Stimulated activated CD8-positive, alpha-beta memory T cell treated with anti-CD3 and anti-CD28 coated beads, Interleukin-2, amount 100 ng/mL, for 48 hours (primary cell): ENCODE measurements at places on chromosomes 16 and 17.
A peak's percentile ranks its signal among the peaks of the same experiment; 100 is the strongest.

- DNase-seq = peak; percentile 42
Observed at GRCh38 chr17:39231591-39232551, 6.1 kb upstream of the STAC2 start.

GRCh38 chr16:253833-254232 lies 19.2 kb downstream of the FAM234A start:
- DNase-seq = no peak

DNA sequence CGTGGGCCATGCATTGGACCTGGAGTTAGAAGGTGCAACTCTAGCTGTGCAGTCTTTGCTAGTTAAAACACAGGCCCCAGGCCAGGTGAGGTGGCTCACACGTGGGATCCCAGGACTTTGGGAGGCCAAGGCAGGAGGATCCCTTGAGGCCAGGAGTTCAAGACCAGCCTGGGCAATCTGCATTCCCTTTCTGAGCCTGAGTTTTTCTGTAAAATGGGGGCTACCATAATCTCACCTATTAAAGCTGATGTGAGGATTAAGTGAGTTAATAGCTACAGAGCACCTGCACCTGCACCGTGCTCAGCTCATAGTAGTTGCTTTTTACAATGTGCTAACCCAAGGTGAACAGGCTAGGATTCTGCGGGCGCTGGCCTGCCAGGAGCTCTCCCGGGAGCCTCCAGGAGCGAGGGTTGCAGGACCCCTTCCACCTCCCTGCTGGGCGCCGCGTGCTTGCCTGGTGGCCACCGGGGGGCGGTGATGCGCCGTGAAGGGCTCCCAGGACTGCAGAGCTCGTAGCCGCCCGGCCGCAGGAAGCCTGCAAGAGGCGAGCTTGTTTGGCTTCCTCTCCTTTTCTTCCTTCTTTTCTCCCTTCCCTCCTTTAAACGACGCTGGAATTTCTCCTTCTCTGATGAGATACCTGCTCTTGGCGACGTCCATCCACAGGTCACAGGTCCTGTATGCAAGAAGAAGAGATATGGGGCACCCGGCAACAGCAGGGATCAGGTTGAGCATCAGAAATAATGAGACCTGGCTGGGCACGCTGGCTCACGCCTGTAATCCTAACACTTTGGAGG lies 51.3 kb downstream of the ZFP90 start:
- peak; percentile 51 for DNase-seq

- no peak for DNase-seq
Observed at GRCh38 chr17:71801301-71801700, 319.5 kb upstream of the SOX9 start.

DNA sequence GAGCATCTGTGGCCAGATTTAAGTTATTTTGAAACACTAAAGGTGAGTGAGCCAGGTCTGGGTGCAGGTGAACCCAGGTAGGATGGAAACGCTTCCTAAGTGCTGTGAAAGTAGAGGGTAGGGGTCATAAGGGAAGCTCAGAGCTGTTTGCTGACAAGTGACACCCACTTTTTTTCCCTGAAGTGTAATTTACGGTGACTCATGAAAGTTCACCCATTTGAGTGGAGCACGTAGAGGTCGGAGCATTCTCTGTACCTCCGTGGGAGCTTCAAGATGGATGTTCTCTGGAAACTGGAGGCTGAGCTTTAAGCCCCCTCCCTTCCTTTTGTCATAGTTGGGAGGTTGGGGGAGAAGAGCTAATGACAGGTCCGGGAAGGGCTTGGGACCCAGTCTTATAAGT lies 44.3 kb downstream of the MPRIP start:
- no peak for DNase-seq

GRCh38 chr17:34412534-34412933 lies 49.5 kb upstream of the CCL1 start:
- DNase-seq = no peak

- DNase-seq = no peak
Observed at GRCh38 chr17:50076591-50077235, 18.4 kb upstream of the PDK2 start.

DNA sequence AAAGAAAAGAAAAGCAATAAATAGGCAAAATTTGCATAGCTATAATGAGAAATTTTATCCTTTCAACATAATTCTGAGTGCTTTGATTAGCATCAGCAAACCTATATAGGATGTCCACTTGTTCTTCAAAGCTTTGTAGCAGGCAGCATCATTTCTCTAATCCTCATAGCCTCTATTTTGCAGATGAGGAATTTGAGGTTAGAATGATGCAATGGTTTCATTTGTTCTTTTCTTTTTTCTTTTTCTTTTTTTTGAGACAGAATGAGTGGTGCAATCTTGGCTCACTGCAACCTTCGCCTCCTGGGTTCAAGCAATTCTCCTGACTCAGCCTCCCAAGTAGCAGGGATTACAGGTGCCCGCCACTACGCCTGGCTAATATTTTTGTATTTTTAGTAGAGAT lies 594.4 kb downstream of the TOX3 start:
- no peak for DNase-seq

GRCh38 chr16:68377221-68377620 lies 66.4 kb downstream of the PRMT7 start:
- no peak for DNase-seq

- DNase-seq = no peak
Observed at GRCh38 chr16:29842732-29843346, 20.2 kb downstream of the CDIPT start.

GRCh38 chr16:79036541-79036940 lies 564.0 kb downstream of the MAF start:
- DNase-seq = no peak

DNA sequence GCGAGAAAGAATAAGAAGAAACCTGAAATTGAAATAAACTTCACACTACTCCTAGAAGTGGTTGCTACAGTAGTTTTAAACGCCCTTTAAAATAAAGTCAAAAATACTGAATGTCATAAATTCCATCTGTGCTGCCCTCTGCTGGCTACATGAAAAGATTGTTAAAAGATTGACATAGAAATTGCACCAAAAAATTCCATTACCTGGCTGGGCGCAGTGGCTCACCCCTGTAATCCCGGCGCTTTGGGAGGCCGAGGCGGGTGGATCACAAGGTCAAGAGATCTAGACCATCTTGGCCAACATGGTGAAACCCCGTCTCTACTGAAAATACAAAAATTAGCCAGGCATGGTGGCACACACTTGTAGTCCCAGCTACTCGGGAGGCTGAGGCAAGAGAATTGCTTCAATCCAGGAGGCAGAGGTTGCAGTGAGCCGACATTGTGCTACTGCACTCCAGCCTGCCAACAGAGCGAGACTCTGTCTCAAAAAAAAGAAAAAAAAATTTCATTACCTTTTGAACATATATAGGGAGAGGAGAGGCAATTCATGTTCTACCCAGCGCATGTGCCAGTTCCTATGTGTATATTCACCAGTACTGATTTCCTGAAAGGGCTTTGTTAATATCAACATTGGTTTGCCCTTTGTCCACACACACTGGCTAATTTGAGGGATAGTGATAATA lies 36.5 kb downstream of the CYTH1 start:
- DNase-seq = no peak

DNA sequence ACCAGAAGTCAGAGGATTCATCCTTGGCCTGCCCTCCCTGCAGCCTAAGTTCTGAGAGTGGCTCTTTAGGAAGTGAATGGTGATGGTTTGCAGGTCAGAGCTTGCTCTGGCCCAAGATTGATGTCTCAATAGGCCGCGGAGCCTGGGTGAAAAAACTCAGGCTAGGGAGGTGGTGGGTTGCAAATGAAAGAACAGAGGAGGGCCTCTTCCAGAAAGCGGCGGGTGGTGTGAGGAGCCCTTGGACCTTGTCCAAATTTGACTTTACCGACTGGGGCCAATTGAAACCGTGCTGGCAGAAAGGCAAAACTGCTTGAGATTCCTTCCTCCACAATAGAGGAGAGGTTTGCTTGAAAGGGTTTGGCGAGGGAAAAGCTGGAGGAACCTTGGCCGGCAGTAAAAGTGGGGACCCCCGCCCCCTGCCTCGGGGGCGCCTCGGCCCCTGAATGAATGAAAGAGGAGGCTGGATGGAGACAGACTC lies 331.3 kb downstream of the SEC14L1 start:
- DNase-seq = no peak

DNA sequence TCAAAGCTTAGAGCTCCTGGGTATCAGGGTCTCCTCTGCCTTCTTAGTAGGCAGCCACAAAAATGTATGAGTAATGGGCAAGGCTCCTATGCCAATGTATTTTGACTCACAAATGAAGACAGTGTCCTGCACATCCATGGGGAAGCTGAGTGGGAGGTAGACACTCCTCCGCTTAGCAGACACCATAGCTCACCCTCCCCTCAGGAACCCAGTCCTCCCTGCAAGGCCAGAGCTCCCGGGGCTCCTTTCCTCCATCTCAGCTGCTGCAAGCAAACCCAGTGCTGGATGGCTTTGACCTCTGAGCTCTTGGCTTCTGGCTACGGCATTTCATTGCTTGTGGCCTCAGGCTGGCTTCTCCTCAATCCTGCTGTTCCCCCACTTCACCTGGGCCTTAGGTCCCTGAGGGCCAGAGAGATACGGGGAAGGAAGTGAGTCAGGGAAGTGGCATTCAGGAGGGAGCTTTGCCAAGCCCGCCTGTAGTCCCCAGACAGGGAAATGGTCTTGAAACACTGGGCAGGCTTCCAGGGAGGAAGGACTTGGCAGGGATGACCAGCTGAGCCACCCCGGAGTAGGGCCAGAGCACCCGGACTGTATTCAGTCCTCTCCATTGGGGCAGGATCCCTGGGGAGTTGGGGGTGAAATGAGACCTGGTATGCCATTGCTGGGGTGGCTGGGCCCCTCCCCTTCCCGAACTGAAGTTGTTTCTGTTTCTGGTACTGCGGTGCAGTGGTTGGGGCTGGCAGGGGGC lies 4.5 kb downstream of the ABCC3 start:
- DNase-seq = no peak

GRCh38 chr16:48596326-48596725 lies 13.7 kb downstream of the N4BP1 start:
- peak; percentile 50 for DNase-seq

DNA sequence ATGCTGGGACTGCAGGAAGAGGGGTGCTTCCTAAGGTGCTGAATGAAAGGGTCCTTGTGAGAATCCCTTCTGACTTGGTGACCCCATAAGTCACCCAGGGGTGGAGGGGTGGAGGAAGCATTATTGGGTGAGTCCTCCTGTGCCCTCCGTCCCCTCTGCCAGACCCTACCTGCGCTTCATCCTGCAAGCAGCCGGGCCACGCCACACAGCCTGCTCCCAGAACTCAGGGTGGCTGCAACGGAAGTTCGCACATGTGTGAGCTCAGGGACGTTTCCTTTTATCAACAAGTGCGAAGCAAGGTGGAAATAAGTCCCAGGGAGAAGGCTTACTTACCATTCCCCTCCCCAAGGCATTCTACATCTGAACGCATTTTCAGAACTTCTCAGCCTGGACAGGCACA lies 40.9 kb downstream of the COX4I1 start:
- DNase-seq = no peak

DNA sequence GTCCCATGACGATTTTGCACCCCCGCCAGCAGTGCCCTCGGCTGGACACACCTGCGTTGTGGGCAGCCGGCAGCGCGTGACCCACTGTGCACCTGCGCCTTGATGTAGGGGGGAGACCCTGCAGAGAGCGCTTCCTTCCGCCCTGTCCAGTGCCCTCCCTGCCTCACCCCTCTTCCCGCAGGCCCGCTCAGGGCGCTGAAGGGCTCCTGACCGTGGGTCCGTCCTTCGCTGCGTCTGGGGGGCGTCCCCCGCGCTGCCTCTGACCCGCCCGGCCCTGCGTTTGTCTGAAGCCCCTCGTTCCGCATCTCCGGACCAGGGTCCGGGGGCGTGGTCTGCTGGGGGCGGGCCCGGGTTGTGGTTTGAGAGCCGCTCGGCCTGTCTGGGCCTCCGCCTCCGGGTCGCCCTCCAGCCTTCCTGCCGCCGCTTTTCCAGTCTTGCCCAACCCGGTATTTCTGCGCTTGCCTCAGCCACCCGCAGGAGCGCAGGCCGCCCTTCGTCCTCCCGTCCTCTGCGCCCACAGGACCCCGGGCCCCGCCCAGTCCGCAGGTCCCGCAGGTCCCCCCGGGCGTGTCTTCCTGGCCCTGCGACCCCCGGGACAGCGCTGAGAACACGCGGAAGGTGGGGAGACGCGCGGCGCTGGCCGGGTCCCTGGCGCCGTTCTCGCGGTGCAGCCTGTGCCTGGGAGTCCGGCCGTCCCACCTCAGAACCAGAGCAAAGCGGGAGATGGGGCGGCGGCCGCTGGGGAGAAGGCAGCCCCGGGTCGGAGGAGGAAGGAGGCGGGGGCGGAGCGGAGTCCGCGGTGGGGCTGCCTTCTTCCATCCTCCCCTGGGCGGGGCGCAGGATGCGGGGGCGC lies 4.0 kb upstream of the IL17C start:
- peak; percentile 44 for DNase-seq

DNA sequence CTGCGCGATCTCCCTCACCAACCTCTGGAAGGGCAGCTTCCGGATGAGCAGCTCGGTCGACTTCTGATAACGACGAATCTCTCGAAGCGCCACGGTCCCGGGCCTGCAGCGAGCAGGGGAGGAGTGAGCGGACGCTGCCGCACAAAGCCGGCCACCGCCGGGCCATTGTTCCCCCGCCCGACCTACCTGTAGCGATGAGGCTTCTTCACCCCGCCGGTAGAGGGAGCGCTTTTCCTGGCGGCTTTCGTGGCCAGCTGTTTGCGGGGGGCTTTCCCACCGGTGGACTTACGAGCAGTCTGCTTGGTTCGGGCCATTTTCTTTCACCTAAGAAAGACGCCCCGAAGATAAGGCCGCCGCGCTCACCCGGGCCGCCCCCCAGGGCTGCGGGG lies 5.8 kb upstream of the UNK start:
- no peak for DNase-seq

- no peak for DNase-seq
Observed at GRCh38 chr17:12403881-12404398, 261.8 kb upstream of the MYOCD start.

- no peak for DNase-seq
Observed at GRCh38 chr17:70621566-70621965, 452.2 kb downstream of the KCNJ2 start.

- no peak for DNase-seq
Observed at GRCh38 chr17:33164169-33164881, 128.8 kb downstream of the ASIC2 start.

GRCh38 chr16:72620348-72620747 lies 427.6 kb downstream of the ZFHX3 start:
- DNase-seq = no peak

GRCh38 chr17:13765701-13766100 lies 164.0 kb upstream of the HS3ST3A1 start:
- DNase-seq = no peak

- no peak for DNase-seq
Observed at GRCh38 chr16:9824200-9825068, 357.8 kb downstream of the GRIN2A start.

DNA sequence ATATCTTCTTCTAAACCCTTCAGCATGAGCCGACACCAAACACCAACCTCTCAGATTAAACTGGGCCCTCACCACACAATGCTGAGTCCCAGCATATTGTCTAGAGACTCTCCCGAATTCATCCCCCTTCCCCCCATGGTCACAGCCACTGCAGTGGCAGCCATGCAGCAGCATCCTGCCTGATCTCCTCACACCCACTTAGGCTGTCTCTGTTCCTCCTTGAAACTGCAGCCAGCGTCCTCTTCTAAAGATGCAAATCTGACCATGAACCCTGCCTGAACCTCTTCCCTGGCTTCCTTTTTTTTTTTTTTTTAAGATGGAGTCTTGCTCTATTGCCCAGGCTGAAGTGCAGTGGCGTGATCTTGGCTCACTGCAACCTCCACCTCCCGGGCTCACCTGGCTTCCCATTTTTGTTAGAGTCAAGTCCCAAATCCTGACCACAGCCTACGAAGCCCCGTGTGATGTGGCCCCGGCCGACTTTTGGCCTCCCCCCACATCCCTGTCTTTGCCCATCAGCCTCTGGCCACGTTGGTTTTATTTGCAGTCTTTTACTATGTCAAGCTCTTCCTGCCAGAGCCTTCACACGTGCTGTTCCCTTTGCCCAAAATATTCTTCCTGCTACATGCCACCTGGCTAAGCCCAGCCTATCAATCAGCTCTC lies 2.8 kb downstream of the FA2H start:
- DNase-seq = no peak
